Left ventricle myocardium inferior (tissue), 1 donor: ENCODE measurements at places on chromosomes 3 and 15.
A peak's percentile ranks its signal among the peaks of the same experiment; 100 is the strongest.

- DNase-seq = no peak
Observed at GRCh38 chr15:62464705-62465104, 299.6 kb upstream of the C2CD4B start.

- peak; percentile 17 for DNase-seq
Observed at GRCh38 chr3:66722675-66723074, 221.9 kb upstream of the LRIG1 start.

GRCh38 chr3:23256741-23257435 is 53.8 kb downstream of the UBE2E2 start:
- DNase-seq = no peak

DNA sequence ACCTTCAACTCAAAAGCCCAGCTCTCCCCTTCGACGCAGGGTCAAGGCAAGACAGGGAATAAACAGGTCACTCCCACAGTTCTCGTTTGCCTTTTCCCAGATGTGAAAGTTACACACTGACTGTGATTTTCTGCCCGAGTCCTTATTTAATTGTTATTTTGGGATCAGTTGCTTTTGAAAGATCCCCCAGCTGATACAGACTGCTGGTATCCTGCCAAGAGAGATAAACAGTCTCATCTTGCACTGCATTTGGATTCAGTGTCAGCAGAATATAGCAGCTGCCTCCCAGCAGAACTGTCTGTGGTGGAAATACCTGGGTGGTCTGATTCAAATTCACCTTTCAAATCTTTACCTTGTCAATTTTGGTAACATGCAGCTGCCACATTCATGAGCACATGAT is 56.0 kb upstream of the FAM3D start:
- DNase-seq = no peak

DNA sequence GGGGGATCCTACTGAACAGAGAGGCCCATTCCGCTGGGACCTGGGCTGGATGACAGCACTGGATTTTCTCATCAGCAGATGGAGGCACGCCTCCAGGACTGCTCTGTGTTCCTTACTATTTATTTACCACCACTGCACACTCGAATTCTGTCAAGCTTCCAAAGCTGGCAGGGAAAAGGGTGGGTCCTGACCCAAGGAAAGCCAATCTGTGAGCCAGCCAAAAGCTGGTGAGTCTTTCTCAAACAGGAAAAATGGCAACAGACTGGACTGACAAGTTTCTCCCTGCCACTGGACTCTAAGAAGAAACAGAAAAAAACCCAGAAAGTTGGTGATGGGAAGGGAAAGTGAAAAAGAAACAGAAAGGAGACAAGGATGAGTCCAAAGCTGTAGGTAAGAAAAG is 37.8 kb downstream of the CD47 start:
- DNase-seq = no peak

DNA sequence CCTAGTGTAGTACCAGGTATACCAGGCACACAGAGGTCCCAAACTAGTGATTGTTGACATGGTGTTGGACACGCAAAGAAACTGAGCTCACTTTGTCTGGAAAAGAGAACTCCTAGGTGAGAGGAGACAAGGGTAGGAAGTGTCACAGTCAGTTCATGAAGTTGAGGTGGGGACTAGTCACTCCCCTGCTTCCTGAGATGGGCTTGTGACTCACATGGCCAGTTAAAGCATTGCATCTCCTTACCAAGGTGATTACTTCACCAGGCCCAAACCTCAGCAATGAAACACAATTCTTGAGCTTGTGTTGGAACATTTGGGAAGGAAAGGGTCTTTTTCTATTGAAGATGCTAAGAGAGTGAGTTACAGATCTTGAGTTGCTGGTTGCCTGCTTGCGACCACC is 49.2 kb upstream of the RAD18 start:
- no peak for DNase-seq

- no peak for DNase-seq
Observed at GRCh38 chr3:101163554-101163953, 156.8 kb downstream of the IMPG2 start.

DNA sequence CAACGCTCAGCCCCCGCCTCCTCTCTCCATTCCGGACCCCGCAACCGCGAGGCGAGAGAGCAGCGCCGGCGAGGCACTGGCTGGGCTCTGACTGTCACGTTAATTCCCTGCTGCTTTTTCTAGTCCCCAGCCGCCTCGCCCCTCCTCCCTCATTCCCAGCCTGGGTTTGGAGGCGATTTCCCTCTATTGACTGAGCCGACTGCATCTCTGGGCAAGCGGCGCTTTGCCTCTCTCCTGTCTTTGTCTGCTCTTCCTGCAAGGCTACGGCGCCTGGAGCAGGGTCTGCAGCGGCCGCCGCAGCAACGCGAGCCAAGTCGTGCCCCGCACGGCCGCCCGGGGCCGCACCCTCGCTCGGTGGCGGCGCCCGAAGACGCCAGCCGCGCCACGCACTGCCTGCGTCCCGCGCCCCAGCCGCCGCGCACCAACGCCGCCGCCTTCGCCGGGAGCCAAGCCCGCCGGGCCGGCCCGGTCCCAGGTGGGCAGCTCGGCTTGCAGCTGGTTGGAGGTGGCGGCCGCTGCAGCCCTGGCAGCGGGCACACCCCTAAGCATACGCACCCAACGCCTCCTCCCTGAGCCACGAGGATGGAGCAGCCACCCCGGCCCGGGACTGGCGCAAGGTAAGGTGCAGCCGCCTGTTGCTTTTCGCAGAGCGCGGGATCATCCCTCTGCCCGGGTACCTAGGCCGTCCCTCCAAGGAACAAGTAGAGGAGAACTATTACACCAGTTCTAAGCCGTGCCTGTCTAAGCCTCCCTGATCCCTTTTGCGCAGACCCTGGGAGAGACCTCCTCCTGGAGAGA is at the start of gene LRRC3B:
LRRC3B (plus strand) TSS at position 152 of the 798 bp plus-strand sequence. CDS start 86,901 bp downstream, outside the sequence.
- no peak for DNase-seq

DNA sequence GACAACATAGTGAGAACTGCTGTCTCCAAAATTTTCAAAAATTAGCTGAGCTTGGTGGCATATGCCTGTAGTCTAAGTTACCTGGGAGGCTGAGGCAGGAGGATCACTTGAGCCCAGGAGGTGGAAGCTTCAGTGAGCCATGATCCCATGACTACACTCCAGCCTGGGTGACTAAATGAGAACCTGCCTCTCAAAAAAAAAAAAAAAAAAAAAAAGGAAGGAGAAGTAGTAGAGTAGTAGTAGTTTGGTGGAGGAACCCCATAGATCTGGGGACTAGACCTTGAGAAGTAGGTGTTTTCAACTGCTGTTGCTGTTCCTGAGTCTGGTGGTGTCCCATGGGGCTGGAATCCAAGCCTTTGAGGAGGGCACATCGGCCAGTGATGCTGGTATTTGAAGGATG is 38.4 kb upstream of the UBE2E2 start:
- no peak for DNase-seq

DNA sequence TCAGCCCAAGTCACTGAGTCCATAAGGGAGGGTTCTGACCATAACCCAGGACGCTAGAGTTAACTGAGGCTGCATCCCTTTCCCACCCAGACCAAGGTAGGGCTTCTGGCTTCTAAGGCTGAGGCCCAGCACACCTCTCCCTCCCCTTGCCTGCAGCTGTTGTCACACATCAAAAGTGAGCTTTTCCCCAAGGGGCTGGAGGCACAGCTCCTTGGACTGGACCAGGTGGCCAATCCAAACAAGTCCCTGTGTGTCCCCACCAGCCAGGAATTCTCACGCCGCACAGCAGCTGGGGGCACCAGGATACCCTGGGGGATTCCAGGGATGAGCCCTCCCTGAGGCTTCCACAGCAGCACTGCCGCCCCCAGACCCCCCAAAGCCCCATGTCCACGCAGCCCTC is 22.3 kb upstream of the ISLR2 start:
- no peak for DNase-seq

- DNase-seq = no peak
Observed at GRCh38 chr3:137770066-137770834, 6.1 kb downstream of the SOX14 start.

GRCh38 chr15:99509686-99510461 is 55.9 kb upstream of the MEF2A start:
- peak; percentile 43 for DNase-seq

GRCh38 chr3:182104881-182105280 is 393.2 kb downstream of the SOX2 start:
- no peak for DNase-seq

DNA sequence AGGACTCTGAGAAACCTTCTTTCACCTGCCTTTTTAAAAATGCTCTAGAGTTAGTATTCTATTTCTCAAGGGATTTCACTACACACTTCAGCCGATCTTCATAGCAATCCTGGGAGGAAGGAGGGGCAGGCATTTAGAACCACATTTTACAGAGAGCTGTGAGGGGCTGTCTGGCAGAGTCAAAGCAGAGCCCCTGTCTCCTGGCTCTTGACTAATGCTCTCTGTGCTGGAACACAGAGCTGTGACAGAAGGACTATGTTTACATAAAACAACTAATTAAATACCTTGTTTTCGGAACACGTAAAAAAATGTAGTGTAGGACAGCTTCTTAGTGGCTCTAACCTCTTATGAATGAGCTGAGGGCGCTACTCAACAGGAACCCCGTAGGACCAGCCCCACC is 7.6 kb upstream of the SPTBN5 start:
- no peak for DNase-seq

DNA sequence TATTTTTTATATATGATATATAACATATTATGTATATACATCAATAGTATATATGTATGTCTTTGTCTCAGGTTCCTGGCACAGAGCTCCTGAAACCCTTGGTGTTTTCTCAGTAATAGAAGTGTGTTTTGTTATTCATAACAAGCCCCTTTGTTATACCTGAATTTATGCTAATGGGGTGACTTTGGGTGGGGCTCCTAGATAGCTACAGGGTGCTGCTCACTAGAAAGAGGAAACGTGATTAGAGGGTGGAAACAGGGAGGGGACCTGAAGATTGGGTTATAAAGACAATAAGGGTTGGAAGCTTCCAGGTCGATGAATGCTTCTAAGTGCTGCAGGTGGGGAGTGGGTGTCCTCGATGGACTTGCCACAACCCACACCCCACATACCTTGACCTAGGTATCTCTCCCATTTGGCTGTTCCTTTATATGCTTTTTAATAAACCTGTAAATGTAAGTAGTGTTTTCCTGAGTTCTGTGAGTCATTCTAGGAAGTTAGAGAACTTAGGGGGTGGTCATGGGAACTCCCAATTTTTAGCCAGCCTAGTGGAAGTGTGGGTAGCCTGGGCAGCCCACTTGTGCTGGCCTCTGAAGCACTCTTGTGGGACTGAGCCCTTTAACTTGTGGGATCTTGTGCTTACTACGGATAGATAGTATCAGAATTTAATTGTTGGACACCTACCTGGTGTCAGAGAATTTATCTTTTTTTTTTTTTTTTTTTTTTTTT is 36.9 kb upstream of the C15orf39 start:
- no peak for DNase-seq

- DNase-seq = no peak
Observed at GRCh38 chr3:55804170-55805095, 317.3 kb upstream of the WNT5A start.

DNA sequence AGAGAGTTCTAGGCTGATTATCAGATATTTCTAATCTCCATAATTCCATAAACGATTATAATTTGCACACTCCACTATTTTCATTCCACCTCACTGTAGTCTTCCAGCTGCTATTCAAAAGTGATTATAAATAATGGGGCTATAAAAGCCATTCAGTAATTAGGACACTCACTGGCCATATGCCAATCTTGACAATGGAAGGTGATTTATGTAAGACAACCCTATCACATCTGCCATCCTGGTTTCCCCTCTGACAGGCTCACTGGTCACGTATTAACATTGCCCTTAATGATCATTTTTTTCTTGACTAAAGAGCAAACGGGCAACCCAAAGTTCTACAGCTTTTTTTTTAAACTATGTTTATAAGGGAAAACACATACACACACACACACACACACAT is 402.4 kb downstream of the MAGI1 start:
- DNase-seq = no peak

- DNase-seq = no peak
Observed at GRCh38 chr3:51190827-51191226, 194.3 kb upstream of the MANF start.

- no peak for DNase-seq
Observed at GRCh38 chr3:43080726-43081568, 24.9 kb downstream of the POMGNT2 start.

DNA sequence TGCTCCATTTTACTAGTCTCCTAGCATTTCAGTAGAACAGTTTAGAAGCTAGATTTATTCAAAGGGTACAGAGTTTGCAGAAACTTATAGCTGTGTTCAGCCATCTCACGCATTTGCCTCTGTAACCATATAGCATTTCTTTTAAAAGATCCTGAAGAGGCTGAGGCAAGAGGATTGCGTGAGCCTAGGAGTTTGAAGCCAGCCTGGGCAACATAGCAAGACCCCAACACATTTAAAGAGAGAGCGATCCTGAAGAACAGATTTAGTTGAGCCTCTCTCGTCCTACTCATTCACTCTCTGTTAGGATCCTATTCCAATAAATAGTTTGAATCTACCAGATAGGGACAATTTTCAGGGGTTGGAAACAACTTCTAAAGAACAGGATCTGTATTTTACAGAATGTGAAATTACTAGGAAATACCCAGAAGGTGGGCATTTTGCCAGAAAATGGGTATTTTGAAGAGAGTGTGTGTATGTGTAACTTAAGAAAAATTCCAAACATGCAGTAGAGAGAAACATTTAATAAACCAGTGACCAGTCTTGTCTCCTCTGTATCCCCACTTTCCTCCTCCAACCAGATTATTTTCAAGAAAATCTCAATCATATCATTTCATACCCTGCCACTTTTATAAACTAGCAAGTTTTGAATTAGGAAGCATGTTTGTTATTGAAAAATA is 4.5 kb downstream of the EIF3J start:
- no peak for DNase-seq

DNA sequence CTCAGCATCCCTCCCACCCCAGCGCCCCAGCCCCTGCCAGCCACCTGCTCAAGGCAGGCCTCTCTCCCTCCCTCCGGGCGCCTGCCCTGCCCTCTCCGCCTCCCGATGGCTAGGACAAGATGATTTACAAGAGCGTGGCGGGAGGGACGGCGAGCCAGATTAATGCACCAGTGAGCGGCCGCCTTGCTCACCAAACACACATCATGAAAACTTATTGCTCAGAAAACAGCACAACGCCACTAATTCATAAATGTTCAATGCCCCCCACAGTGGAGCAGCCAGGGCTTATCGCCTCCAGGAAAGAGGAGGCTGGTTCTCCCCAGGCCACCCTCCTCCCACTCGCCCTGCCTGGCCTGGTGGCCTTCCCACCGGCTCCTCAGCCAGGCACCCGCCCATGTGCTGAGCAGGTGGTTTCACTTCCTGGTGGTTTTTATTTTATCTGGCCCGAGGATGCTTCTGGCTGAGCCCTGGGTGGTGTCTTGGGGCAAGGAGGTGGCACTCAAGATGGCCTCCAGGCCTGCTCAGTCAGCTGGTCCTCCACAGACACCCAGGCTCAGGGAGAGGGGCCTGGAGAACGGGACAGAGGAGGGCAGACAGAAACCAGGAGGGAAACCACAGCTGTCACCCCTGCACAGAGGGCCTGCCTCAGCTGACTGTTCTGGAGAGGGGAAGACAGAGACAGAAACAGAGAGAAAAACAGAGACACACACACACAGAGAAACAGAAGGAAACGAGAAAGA is 284.9 kb downstream of the UACA start:
- peak; percentile 36 for DNase-seq

DNA sequence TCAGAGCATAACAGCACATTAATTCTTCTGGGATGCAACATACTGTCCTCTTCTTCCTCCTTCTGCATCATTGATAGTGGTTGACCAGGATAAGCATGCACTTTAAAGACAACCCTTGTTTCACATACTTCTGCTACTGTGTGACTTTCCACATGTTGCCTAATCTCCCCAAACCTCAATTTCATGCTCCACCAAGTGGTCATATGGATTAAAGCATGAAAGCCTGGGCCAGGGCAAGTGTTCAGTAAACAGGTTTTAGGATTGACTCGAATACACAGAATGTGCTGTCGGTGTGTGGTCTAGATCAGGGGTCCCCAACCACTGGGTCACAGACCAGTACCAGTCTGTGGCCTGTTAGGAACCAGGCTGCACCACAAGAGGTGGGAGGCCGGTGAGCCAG is 22.5 kb upstream of the BFSP2 start:
- DNase-seq = no peak
